ENCODE measurements at places on chromosomes 13 and 19.
A peak's percentile ranks its signal among the peaks of the same experiment; 100 is the strongest.

DNA sequence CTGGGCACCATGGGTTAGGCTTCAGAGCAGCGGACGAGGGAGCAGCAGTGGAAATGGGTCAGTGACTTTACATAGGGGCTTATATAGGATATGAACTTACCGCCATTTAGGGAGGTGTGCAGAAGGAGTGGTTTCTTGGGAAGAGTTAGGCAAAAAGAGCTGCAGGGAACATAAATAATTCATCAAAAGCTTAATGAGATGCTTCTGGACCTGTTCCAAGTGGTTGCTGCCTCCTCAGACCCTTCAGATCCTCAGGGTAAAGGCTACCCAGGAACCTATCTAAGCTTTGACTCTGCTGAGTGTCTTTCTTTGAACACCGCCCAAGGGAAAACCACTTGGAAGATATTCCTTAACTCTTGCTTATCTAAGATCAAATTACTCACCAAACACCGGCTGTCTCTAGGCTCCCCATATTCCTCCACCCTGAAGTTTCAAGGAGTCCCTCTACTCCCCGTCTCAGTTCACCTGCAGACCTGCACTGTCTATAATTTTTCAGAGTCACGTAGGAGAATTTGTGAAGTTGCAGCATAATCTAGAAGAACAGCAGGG is at the start of gene IGFL4:
Gene IGFL4, minus strand, starts transcription at position 51 of the 549 bp plus-strand sequence. Its CDS starts 40 bp downstream, at position 11.
- DNase-seq = peak; percentile 14

DNA sequence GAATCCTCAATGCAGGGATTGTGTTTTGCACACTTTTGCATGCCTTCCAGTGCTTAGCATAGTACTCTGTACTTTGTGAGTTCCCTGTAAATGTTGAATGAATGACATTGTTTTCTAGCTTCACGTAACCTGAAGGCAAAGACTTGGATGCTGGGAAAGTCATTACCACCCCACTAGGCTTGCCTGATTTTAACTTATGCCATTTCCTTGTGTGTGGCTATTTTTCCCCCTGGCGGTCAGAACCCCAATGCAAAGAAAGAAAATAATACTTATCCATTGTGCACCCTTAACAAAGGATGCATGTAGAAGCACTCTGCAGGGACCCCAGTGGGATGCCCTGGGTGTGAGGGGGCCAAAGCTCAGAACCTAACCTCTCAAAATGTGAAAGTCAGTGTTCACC is 1.2 kb upstream of the ENOX1 start:
- DNase-seq = peak; percentile 68

- DNase-seq = no peak
These were observed 1.2 kb downstream of the RANBP3 start for GRCh38 chr19:5976768-5977167.

- DNase-seq = peak; percentile 62
These were observed 19.7 kb upstream of the EDDM13 start for GRCh38 chr19:56252699-56253422.
